ENCODE measurements at places on chromosomes 1 and 21.
A peak's percentile ranks its signal among the peaks of the same experiment; 100 is the strongest.

DNA sequence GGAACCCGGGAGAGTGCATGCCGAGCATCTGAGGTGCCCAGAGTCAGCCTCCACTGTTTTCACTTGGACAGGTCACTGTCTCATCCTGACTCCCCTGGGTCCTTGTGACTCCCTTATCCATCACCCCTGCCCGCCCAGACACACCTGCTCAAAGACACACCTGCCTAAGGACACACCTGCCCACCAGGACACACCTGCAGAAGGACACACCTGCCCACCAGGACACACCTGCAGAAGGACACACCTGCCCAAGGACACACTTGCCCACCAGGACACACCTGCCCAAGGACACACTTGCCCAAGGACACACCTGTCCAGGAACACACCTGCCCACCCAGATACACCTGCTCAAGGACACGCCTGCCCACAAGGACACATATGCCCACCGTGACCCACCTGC, 70.8 kb upstream of the ARHGEF16 start:
- no peaks in the 10 kb centered on the region for H3K27me3 ChIP-seq
- H3K4me3 ChIP-seq = no peak overlapping the region
- DNase-seq = no peak
- peaks cover 12% of the 10 kb centered on the region for H3K4me1 ChIP-seq

DNA sequence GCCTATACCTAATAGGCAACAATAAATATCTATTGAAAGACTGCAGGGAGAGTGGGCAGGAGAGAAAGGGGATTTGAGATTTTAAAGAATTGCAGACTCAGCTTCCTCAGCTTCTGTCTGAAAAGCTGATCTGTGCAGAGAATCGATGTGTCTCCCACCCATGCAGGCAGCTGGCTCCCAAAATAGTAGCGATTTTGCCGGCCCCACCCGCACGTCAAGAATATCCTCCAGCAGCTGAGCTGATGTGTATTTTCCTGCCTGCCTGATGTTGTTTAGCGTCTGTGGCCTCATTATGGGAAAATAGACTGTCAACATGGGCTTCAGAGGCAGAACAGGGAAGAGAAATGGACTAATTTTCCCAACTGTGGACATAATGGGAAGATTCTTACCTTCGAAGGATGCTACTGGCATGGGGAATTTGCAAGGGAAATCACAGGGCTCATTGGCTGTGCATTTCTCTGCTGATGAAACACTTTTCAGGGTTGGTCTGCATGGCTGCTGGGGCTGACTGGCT, 699.8 kb downstream of the PTPRU start:
- H3K4me3 ChIP-seq = no peak overlapping the region
- DNase-seq = no peak
- H3K4me1 ChIP-seq = no peaks in the 10 kb centered on the region
- H3K36me3 ChIP-seq = no peaks in the 10 kb centered on the region
- no peak overlapping the region for H3K27ac ChIP-seq

GRCh38 chr1:164563721-164564360, 4.9 kb downstream of the PBX1 start:
- H3K27me3 ChIP-seq = no peaks in the 10 kb centered on the region
- H3K36me3 ChIP-seq = no peaks in the 10 kb centered on the region
- DNase-seq = no peak
- H3K4me1 ChIP-seq = peaks cover 6% of the 10 kb centered on the region
- H3K27ac ChIP-seq = no peak overlapping the region

GRCh38 chr1:107481756-107482384, 341.0 kb downstream of the NTNG1 start:
- H3K4me3 ChIP-seq = no peak overlapping the region
- peaks cover 8% of the 10 kb centered on the region for H3K4me1 ChIP-seq
- DNase-seq = no peak
- H3K27ac ChIP-seq = no peak overlapping the region
- no peaks in the 10 kb centered on the region for H3K36me3 ChIP-seq

DNA sequence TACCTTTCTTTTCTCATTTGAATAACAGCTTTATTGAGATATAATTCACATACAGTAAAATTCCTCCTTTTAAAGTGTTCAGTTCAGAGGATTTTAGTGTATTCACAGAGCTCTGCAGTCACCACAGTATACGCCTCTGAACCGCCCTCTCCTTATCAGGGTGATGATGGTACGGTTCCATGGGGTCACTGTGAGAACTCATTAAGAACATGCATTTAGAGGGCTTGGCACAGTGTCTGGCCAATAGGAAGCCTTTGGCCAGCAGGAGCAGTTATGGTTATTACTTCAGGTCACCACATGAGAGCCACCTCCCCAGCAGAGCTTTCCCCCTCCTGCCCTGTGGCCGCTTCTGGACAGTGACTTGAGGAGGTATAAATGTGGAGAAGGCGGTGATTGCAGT, 27.3 kb downstream of the KCNQ4 start:
- H3K4me1 ChIP-seq = peaks cover 15% of the 10 kb centered on the region
- no peak overlapping the region for H3K4me3 ChIP-seq
- no peaks in the 10 kb centered on the region for H3K27me3 ChIP-seq
- no peak for DNase-seq

DNA sequence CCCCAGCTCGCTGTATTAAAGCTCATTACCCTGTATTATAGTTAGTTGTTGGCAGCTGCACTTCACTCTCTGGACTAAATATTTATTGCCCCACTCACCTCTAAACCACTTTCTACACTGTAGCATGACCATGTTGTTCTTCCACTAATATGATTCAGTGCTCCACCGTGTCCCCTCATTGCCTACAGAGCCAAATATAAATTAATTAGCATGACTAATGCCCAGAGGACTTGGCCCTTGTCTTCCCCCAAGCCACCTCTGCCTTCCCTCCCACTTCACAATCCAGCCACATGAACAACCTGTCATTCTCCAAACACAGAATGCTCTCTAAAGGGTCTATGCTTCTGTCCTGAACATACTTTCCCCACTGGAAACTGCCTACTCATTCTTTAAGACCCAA, 276.5 kb downstream of the PLPP3 start:
- no peak overlapping the region for H3K27ac ChIP-seq
- no peaks in the 10 kb centered on the region for H3K27me3 ChIP-seq
- H3K4me1 ChIP-seq = no peaks in the 10 kb centered on the region
- DNase-seq = no peak
- no peak overlapping the region for H3K4me3 ChIP-seq
- no peaks in the 10 kb centered on the region for H3K36me3 ChIP-seq

GRCh38 chr1:29275435-29275834, 39.1 kb downstream of the PTPRU start:
- H3K27me3 ChIP-seq = peaks cover 10% of the 10 kb centered on the region
- H3K4me1 ChIP-seq = no peaks in the 10 kb centered on the region
- DNase-seq = no peak
- no peak overlapping the region for H3K4me3 ChIP-seq

- no peak for DNase-seq
- H3K4me1 ChIP-seq = peaks cover 15% of the 10 kb centered on the region
- H3K4me3 ChIP-seq = no peak overlapping the region
- no peaks in the 10 kb centered on the region for H3K36me3 ChIP-seq
- H3K27ac ChIP-seq = no peak overlapping the region
- H3K27me3 ChIP-seq = no peaks in the 10 kb centered on the region
Observed at GRCh38 chr1:207933205-207933800, 22.4 kb upstream of the CD34 start.

GRCh38 chr1:95742591-95743089, 508.6 kb downstream of the RWDD3 start:
- no peaks in the 10 kb centered on the region for H3K36me3 ChIP-seq

- no peak overlapping the region for H3K27ac ChIP-seq
- DNase-seq = peak; percentile 34
Observed at GRCh38 chr1:41547781-41548560, 63.5 kb upstream of the EDN2 start.

DNA sequence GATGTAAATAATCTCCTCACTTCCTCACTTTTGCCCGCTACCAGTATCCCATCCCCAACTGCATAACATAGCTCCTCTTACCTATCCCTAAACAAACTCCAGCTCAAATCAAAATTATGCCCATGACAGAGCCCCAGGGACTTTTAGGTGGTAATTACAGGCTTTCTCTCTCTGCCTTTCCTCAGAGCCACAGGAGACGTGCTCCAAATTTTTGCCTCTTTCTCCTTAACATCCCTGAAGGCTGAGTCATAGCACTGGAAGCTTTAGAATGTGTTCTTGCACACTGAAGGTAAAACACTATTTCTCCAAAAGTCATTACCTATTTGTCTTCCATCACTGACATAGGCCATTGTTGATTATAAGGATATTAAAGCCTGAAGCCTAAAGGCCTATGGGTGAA, 263.5 kb upstream of the PLD5 start:
- H3K27ac ChIP-seq = no peak overlapping the region
- no peak overlapping the region for H3K4me3 ChIP-seq
- no peaks in the 10 kb centered on the region for H3K36me3 ChIP-seq
- no peak for DNase-seq
- peaks cover 1% of the 10 kb centered on the region for H3K27me3 ChIP-seq
- H3K4me1 ChIP-seq = no peaks in the 10 kb centered on the region

- DNase-seq = peak; percentile 57
- no peak overlapping the region for H3K27ac ChIP-seq
- H3K27me3 ChIP-seq = no peaks in the 10 kb centered on the region
- H3K4me3 ChIP-seq = peak overlapping the region; percentile 3
Observed at GRCh38 chr1:21823206-21823979, 11.3 kb downstream of the LDLRAD2 start.

DNA sequence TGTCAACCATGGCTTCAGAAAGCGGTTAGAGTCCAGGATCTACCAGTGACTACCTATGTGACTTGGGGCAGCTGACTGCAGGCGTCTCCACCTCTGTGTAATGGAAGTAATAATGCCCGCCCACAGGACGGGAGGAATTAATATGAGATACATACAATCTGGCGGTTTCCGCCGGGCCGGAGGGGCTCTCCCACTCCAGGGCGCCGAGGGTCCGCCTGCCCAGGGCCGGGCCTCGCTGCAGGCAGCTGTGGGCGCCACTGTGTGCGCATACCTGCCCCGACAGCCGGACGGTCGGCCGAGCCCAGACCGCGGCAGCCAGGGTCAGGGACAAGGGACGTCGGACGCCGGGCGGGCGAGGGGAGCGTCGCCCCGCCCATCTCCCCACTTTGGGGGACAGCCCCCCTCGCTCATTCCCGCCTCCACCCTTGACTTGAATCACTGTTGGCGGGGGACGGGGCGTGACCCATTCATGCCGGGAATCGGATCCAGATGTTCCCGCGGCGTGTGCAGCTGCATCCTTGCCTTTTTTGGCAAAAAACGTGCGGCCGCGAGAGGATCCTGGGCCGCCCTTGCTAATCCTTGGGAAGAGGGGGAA, 6.0 kb upstream of the SF3A3 start:
- no peak for DNase-seq
- peaks cover 28% of the 10 kb centered on the region for H3K36me3 ChIP-seq
- H3K27ac ChIP-seq = no peak overlapping the region
- peak overlapping the region; percentile 34 for H3K4me3 ChIP-seq

GRCh38 chr1:107877092-107877491, 87.9 kb downstream of the VAV3 start:
- H3K4me3 ChIP-seq = no peak overlapping the region
- H3K36me3 ChIP-seq = peaks cover 2% of the 10 kb centered on the region
- peaks cover 45% of the 10 kb centered on the region for H3K4me1 ChIP-seq
- H3K27me3 ChIP-seq = no peaks in the 10 kb centered on the region
- no peak overlapping the region for H3K27ac ChIP-seq

DNA sequence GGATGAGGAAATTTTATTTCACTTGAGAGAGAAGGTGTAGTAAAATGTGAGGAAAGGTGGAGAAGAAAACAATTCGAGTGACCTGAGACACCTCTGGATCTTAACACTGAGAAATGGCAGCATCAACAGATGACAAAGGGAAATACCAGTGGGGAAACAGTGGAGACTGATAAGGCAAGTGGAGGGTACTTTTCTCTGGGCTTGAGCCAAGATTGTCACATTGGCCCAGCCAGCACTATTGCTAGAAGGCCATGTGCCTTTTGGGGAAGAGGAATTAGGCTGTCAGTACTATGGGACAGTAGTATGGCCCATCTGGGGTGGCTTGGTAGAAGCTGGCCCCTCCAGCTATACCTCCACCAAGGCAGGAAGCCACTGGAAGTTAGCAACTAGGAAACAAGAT, 8.4 kb downstream of the SYPL2 start:
- no peak for DNase-seq
- H3K4me3 ChIP-seq = no peak overlapping the region

GRCh38 chr1:4851385-4852065, 197.1 kb downstream of the AJAP1 start:
- H3K36me3 ChIP-seq = no peaks in the 10 kb centered on the region
- no peak overlapping the region for H3K4me3 ChIP-seq
- H3K4me1 ChIP-seq = no peaks in the 10 kb centered on the region
- no peak for DNase-seq

- H3K4me1 ChIP-seq = no peaks in the 10 kb centered on the region
- H3K4me3 ChIP-seq = no peak overlapping the region
- H3K27me3 ChIP-seq = no peaks in the 10 kb centered on the region
- no peaks in the 10 kb centered on the region for H3K36me3 ChIP-seq
- DNase-seq = no peak
- no peak overlapping the region for H3K27ac ChIP-seq
Observed at GRCh38 chr1:205069371-205070125, 14.7 kb downstream of the TMEM81 start.

- H3K36me3 ChIP-seq = no peaks in the 10 kb centered on the region
- no peak overlapping the region for H3K4me3 ChIP-seq
- H3K27ac ChIP-seq = no peak overlapping the region
- H3K27me3 ChIP-seq = no peaks in the 10 kb centered on the region
- no peak for DNase-seq
Observed at GRCh38 chr1:4058706-4059105, 158.6 kb upstream of the C1orf174 start.

GRCh38 chr1:226577401-226578180, 29.0 kb downstream of the STUM start:
- no peak overlapping the region for H3K4me3 ChIP-seq
- no peak for DNase-seq
- no peak overlapping the region for H3K27ac ChIP-seq
- H3K27me3 ChIP-seq = no peaks in the 10 kb centered on the region
- no peaks in the 10 kb centered on the region for H3K36me3 ChIP-seq

DNA sequence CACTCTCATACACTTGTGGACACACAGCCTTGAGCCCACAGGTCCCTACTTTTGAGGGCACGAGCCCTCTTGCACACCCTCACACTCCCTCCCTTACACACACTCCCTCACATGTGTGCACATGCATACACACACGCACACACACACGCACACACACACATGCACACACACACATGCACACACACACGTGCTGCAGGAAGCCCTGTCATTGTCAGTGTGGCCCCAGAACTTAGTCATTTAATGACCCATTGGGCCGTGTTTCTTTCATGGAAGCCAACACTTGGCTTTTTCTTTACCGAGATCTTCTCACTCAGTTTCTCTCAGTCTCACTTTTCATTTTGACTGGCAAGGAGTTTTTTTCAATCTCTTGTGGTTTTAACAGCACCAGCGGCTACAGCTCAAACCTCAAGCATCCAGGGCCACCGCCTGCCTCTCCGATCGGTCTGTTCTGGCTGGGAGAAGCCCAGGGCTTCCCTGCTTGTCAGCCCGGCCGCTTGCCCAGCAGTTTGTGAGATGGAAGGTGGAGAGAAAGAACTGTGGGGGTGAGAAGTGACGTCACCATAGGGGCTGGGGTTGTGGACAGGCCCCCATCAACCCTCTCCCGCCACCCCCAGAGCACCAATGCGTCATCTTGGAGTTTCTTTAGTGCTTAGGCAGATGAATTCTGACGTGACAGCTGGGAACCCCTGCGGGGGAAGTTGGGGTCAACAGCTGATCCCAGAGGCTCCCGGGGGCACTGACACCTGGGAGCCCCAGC, 15.8 kb upstream of the TNFRSF8 start:
- peaks cover 13% of the 10 kb centered on the region for H3K4me1 ChIP-seq
- no peaks in the 10 kb centered on the region for H3K27me3 ChIP-seq
- DNase-seq = peak; percentile 55
- H3K27ac ChIP-seq = no peak overlapping the region
- no peaks in the 10 kb centered on the region for H3K36me3 ChIP-seq
- no peak overlapping the region for H3K4me3 ChIP-seq

GRCh38 chr1:163535807-163536206, 214.1 kb downstream of the NUF2 start:
- no peaks in the 10 kb centered on the region for H3K36me3 ChIP-seq
- H3K4me3 ChIP-seq = no peak overlapping the region
- no peaks in the 10 kb centered on the region for H3K4me1 ChIP-seq
- H3K27ac ChIP-seq = no peak overlapping the region
- no peaks in the 10 kb centered on the region for H3K27me3 ChIP-seq

Measured in common myeloid progenitor, CD34-positive (primary cell).